ENCODE measurements at places on chromosomes 2 and 18.

DNA sequence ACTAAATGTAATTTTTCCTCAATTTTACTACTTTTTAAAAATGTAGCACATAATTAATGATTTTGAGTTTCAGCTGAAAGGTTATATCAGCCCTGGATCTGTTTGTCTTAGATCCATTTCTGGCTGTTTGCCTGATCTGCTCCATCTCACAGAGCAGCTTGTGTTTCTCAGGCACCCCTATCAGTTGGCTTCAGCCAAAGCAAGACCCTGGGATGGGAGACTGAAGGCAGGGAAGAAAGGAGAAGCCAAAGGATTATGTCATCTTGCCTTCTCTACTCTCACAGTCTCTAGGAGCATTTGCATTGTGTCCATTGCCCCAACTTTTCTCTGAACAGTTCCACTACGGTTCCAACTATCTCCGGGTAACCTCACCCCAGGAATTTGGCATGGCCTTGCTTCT, 110.5 kb downstream of the CCDC148 start:
- DNase-seq, result no peak

DNA sequence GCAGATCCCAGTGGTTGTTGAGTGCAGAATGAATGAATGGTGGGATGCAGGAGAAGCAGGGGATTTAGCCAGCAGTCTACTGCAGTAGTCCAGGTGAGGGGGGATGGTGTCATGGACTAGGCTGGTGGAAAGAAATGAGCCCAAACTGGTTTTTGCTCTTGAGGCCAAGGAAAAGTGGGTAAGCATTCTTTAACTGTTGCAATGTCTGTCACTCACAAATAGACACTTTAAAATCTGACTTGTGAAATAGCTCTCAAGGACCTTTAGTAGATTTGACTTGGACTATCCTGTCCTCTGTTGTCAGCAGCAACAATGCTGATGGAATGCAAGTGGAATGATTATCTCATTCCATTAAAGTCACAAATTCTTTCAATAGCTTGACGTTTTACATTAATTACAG, 37.5 kb upstream of the STK17B start:
- no peak for DNase-seq

GRCh38 chr2:216216951-216217903, 108.1 kb downstream of the XRCC5 start:
- DNase-seq, result no peak

DNA sequence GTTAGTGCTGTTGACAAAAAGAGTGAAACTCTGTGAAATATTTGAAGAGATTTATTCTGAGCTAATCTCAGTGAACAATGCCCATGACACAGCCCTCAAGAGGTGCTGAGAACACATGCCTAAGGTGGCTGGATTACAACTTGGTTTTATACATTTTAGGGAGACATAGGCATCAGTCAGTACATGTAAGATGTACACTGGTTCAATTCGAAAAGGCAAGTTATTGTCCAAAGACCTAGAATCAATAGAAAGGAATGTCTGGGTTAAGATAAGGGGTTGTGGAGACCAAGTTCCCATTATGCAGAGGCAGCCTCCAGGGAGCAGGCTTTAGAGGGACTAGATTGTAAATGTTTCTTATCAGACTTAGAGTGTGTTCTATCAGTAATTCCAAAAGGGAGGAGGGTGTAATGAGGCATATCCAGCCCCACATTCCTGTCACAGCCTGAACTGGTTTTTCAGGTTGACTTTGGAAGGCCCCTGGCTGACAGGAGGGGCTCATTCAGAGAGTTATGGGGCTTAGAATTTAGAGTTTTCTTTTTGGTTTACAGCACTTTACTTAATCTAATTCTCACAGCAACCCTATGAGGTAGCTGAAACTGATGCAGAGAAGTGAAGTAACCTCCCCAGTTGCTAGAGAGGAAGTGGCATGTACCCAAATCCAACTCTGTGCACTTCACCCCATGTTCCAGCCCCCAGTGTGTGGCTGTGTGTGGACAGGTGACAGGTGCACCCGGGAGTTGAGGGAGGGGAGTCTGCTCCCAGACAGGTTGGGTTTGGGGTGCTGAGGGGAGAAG, 28.3 kb upstream of the ASAP2 start:
- no peak for DNase-seq

GRCh38 chr2:170162271-170162632, 15.7 kb upstream of the MYO3B start:
- DNase-seq, result no peak

DNA sequence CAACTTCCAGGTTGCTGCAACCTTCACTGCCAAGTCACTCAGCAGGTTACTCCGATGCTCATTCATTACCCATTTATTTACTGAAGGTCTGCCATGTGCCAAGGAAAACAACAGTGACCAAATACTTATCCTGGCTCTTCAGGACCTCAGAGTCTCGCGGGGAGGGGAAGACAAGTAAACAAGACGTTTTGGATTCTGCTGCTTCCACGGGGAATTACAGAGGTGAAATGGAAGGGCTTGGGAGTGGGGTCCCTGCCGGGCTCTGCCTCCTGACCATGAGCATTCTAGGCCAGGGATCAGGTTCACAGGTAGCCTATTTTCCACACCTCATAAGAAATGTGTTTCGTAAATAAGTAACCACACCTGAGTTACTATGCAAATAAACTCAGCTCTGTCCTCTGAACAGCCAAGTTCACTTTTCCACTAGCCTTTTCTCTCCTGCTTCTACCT, 68.1 kb downstream of the CLHC1 start:
- no peak for DNase-seq

DNA sequence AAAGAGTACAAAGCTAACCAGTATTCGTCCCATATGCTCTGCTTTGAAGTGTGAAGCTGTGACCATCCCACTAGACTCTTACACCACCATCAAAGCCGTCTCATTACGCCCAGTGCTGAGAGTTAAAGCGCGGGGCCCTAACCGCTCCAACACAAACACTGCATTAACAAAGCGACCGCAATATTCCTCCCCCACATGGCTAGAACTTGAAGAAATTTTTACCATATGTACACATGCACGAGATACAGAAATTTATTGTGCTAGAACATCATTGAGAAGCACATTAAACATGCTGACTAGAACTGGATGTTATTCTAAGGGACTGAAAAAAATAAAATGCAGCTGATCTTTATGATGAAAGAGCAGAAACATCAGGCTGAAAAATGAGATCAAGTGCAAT, 20.5 kb downstream of the FTCDNL1 start:
- DNase-seq, result no peak

GRCh38 chr2:110716959-110717645, 15.3 kb upstream of the ACOXL start:
- no peak for DNase-seq

GRCh38 chr2:179764710-179765109, 96.7 kb downstream of the ZNF385B start:
- DNase-seq, result no peak

GRCh38 chr2:110819711-110820110, 87.3 kb downstream of the ACOXL start:
- no peak for DNase-seq

- DNase-seq, result no peak
These were observed 293.0 kb upstream of the HS6ST1 start for GRCh38 chr2:128611421-128612320.

- no peak for DNase-seq
These were observed at the start of gene PTPRN for GRCh38 chr2:219309278-219309677. Gene PTPRN, minus strand, starts transcription at chr2:219309401. Its CDS starts 69 bp downstream, at chr2:219309332.

DNA sequence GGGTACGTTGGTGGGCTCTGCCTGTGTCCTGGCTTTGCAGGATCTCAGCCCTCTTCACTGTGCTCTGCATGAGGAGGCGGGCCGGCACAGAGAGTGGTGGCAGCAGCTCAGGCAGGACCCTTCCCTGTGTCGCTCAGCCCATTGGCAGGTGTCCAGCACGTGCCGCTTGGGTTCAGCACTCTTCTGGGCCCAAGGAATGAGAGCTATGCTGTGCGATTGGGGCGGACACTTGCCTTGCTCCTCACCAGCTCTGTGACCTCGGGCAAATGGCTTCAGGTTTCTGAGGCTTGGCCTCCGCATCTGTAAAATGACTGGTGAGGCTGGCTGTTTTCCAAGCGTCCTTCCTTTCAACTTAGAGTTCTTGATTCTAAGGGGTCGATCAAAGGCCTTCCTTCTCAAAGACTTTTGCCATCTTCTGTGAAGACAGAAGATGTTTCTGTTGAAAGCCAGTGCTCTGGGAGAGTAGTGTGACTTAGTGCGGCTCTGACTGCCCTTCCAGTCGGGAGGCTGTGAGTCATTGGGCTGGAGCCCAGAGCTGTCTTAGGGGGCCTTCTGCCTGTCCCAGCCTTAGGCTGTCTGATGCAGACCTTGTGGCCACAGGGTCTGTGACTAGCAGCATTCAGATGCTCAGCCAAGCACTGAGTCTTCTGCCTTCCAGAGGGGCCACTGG, 35.6 kb downstream of the GLI2 start:
- peak; percentile 13 for DNase-seq

DNA sequence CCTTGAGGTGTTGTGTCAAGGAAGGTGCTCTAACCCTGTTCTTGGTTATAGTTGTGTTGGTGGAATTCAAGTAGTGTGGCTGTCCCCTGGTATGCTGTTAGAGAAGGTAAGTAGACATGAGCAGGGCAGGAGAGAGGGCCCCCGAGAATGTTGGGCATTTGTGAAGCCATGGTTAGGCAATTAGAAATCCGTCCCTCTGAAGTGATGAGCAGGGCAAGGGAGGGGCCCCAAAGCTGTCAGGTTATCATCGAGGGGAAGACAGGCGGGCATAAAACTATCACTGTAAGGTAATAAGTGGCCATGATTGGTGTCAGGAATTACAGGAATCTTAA, 5.2 kb downstream of the XRCC5 start:
- DNase-seq, result no peak

- no peak for DNase-seq
These were observed 475.6 kb upstream of the TNP1 start for GRCh38 chr2:217335341-217335966.

DNA sequence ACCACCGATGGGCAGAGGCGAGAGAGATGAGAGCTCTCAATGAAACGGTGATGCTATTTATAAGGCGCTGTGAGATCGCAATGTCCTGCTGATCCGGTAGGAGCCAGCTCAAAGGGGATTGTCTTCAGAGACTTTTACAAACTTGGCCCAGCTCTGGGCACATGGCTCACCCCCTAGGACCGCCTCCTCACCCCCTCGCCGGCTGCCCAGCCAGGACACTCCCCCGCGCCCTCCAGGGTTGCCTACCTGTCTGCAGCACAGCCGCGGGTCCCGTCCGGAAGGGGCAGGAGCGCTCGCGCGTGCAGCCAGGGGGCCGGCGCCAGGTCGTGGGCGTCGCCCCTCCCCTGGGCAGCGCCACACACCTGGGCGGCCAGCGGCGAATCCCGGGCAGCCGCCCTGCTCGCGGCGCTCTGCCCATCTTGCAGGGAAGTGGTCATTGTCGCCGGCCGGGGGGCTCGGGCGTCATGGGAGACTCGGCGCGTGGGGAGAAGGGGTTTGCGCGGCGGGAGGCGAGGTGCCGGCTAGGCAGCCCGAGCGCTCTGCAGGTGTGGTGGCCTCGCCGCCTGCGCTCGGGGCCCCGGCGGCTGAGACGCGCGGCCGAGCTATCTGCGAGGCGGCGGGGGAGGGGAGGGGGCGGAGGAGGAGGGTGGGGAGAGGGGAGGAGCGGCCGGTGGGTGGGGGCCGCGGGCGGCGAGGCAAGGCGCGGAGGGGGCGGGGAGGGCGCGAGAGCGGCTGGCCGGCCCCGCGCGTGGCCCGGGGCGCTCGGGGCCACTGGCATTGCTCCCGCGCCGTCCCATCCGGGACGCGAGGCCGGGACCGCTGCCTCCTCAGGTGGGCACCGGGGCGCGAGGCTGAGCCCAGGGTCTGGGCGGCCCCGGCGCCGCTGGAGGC, at the start of gene GRB14:
TSS of gene GRB14 (minus strand) at position 610 of the 891 bp plus-strand sequence. CDS start at position 437, 173 bp downstream.
- DNase-seq, result no peak

DNA sequence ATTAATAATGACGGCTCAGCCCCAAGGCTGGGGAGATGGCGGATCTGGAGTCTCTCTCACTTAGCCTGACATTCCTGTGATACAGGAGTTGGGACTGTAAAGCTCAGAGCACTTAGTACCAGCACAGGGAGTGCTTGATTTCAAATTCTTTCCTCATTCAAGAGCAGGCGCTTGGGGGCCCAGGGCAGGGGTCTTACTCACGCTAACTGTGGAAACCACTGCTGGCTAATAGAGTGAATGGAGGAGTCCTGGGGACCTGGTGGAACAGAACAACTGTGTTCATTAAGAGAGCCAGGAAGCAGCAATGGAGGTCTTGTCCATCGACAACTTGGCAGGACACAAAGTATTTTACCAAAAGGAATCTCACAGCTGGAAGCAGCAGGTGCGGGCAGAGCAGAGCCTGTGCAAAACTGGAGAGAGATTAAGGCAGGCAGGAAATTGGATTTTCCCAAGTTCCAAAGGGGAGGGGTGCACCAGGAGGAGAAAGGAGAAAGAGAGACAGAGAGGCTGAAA, 358.9 kb downstream of the TNS1 start:
- DNase-seq, result no peak

DNA sequence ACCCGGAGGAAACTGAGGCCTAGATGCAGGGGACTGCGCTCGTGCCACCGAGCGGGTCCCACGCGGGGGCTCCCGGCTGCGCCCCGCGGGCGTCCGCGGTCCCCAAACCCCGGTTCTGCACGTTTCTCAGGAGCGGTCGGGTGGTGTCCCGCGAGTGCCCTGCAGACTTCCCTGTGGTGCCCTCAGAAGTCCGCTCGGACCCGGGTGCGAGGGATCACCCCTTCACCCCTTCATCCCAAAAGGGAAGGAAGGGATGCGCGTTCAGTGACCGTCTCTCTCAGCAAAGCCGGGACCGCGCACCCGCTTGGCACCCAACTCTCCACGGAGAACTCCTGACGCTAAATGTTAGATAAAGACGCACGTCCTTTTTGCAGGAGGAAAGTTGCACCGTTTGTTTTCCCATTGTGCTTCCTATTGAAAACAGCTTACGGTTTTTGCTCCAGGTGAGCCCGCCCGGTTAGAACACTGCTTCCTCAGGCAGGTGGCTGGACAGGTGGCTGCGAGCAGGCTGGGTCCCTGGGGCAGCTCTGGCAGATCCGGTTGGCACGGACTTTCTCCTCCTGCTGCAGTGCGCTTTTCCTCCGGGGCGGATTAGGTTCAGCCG, 779 bp downstream of the DGKD start:
- no peak for DNase-seq

DNA sequence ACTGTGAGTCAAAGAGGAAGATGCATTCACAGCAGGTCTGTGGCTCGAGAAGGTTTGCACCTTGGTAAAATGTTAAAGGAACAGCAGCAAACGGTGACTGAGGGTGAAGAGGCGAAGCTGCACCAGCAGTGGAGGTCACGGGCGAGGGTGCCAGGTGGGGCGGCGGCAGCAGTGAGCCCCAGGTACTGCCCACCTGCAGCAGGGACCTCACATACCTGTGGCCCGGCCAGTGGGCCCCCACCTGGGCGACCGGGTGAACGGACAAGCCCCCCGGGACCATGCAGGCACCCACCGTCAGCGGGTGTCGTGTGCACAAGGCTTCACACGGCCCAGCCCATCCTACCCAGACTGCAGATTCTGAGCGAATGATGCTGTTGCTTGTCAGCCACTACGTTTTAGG, 23.6 kb upstream of the KCNG2 start:
- no peak for DNase-seq

GRCh38 chr2:166572937-166573336, 78.9 kb upstream of the SCN7A start:
- DNase-seq, result no peak

GRCh38 chr2:223034221-223034975, 17.6 kb upstream of the KCNE4 start:
- DNase-seq, result no peak

- no peak for DNase-seq
These were observed 223.6 kb upstream of the EPAS1 start for GRCh38 chr2:46073540-46074046.

GRCh38 chr18:64134044-64134747, 14.7 kb downstream of the LINC00305 start:
- DNase-seq, result no peak

- DNase-seq, result no peak
These were observed 49.1 kb downstream of the KCNF1 start for GRCh38 chr2:10960606-10961489.

GRCh38 chr18:59054496-59055287, 85.0 kb upstream of the SEC11C start:
- DNase-seq, result no peak
